M059J (cell line): ENCODE measurements at places on chromosomes 7 and 10.

GRCh38 chr10:49168831-49169500 lies 19.2 kb downstream of the TMEM273 start:
- no peak for DNase-seq

- no peak for DNase-seq
These were observed 10.7 kb downstream of the LBX1 start for GRCh38 chr10:101218351-101219138.

DNA sequence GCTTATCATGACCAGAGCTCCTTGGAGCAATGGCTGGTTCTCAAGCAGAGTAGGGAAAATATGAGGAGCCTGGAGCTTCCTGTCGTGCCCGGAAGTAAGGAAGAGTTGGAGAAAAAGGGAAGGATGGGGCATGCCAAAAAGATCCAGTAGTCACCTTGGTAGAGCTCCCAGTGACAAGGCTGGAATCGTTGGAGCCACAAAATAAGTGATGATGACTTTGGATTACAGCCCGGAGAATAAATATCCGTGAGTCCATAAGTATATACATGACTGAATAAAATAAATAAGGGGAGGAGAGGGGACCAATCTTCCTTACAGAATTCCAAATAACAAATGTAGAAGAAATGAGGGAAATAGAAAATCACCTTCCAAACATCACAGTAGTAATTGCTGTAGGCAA lies 29.3 kb downstream of the LMTK2 start:
- DNase-seq, result no peak

DNA sequence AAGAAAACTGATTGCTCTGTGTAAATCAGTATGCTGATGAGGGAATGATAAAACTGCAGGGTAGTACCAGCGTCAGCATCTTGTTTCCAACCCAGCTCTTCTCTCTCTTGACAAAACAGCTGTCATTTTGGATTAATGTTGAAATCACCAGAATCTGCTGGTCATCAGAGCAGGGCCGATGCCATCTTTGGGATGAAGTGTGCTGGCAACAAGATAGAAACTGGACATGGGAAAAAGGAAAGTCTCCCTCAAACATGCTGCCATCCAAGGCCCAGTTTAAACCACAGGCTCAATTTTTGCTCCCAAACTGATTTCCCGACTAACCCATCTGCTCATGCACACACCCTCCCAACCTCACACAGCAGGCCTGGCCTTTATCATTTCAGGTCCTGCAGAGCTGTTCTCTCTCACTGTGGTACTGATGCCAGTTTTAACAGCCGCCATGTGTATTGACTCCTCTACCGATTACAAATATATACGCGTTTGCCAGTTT lies 285.2 kb downstream of the AUTS2 start:
- no peak for DNase-seq

GRCh38 chr7:44488955-44489354 lies 1.5 kb downstream of the NUDCD3 start:
- DNase-seq, result no peak

DNA sequence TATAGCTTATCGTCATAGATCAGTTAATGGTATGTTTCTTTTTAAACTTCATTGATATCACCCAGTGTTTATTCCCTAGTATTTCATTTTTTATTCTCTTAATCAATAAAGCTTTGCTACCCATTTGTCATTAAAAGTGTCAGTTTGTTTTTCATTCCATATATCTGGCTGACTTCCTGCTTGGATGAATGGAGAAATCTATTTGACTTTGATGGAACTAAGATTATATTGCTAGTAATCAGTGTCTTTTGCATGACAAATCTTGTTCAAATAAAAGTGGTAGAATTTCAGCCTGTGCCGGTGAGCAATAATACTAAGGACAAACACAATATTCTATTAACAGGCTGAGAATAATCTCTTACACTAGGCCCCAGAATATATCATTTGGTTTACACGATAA lies 203.3 kb downstream of the SEC23IP start:
- DNase-seq, result no peak

- peak; percentile 91 for DNase-seq
These were observed 3.2 kb upstream of the CREB5 start for GRCh38 chr7:28408960-28409715.

DNA sequence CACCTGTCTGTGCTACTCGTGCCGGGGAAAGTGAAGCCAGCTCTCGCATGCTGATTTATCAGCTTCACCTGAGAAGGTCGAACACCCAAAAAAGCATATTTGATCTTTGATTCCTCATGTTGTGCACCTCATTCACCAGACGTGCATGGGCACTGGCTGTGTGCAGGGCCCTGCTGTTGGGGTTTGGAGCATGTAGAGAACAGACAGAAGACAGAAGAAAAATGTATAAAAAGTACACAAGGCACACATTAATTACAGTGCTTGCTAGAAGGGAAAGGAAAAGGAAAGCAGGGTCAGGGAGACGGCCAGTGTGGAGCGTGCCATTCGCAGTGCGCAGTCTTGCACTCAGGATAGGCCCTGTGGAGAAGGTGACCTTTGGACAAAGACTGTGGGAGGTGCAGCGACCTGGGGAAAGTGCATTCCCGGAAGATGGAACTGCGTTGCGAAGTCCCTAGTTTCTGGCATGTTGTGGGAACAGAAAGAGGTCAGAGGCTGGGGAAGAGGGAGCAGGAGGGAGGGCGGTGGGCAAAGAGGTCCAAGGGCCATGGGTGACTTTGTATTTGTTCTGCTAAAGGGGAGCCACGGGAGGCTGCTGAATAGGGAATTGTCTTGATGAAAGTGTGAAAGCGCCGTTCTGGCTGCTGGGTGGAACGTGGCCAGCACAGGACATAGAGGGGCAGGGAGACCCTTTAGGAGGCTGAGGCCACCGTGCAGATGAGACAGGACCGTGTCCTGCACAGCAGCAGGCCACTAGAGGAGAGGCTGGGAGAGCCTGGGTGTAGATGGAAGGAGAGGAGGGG lies 232.8 kb downstream of the GLRX3 start:
- DNase-seq, result no peak

- DNase-seq, result no peak
These were observed 49.4 kb upstream of the KLF6 start for GRCh38 chr10:3834404-3834803.

- no peak for DNase-seq
These were observed 151.1 kb downstream of the ACTR3B start for GRCh38 chr7:152910545-152911225.
